ENCODE measurements at places on chromosomes 13 and 19.

- no peak for DNase-seq
Observed at GRCh38 chr13:110411688-110412059, 104.6 kb downstream of the COL4A2 start.

DNA sequence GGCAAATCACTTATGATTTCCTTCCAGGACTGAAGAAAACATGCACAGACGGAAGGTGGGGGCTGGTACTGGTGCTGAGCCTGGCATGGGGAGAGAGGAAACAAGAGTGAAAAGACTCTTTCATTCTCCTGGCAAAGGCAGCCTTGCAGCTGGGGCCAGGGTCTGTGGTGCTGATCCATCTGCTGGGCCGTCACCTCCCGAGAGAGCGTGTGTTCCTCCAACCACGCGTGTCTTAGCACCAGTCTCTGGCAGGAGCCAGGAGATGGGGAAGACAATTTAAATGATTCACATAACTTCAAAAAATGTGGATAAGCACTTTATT is 23.9 kb upstream of the SPART start:
- DNase-seq = no peak

DNA sequence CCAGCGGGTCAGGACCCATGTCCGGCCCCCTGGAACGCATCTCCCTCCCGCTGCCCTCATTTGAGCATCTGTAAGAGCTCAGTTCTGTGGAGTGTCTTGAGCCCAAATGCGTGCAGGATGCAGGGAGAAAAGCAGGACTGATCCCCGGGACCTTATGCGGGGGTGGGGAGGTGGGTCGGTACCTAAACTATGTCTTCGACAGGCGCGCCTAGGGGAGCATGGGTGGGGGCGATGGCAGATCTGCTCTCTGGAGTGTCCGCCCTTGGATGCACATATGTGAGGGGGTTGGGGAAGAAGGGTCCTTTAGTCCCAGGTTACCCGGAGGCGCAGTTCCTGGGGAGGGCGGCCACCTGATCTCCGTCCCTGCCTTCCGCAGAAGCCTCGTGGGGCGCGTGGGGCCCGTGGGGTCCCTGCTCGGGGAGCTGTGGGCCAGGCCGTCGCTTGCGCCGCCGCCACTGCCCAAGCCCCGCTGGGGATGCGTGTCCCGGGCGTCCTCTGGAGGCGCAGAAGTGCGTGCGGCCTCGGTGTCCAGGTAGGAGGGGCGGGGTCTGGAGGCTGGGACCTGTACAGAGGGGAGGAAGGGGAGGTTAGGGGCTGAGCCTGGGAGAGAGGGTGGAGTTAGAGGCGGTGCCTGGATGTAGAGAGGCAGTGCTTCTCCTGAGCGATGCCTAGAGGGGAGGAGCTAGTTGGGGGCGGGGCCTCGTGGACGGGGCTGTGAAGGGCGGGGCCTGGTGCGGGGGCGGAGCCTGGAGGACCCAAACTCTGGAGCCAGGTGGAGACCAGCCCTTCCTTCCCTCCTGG is 2.9 kb downstream of the CILP2 start:
- DNase-seq = no peak

DNA sequence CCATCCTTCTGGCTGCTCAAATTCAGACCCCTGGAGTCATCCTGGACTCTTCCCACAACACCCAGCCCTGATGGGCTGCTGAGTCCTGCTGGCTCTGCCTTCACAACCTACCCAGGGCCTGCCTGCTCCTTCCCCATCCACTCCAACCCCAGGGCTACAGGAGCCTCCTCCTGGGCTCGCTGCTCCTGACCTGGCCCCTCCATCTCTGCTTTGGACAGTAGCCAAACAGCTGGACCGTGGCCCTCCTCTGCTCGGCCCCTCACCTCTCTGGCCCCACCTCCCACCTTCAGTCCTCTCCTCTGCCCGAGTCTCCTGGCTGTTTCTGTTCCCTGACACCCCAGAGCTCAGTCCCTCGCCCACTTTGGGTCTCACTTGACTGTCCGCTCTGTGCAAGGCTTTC is 66.7 kb downstream of the CEBPG start:
- DNase-seq = no peak

DNA sequence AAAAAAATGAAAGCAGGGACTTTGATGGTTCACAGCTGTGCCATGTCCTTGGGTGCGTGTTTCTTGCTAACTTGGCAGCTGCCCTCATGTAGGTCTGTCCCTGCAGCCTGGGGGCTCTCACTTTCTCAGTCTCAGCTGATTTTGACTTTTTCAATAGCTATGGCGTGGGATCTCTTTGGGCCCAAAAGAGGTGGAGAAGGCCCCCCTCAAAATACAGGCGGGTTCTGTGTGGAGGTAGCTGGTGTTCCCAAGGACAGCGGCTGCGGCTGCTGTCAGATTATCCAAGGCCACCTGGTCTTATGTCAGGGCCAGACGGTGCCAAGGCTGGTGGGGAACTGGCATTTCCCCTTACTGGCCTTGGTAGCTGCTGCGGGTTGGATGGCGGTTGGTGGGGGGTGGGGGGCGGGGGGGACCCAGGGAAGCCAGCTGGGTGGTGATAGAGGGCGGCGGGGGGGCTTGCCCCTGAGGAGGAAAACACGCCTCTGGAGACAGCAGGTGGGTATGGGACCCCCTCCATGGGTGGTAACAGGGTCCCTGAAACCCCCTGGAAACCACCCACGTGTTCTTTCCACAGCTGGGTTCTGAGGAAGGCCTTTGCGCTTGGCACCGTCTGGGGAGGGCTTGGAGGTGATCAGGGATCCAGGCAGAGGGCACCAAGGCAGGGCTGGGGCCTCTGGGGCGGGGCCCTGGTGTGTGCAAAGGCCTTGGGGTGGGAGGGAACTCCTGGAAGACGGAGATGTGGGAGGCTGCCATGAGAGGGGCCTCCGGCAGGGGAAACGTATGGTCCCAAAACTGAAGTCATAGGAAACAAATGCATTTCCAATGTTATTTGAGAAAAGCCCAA is 4.1 kb downstream of the TIMM13 start:
- no peak for DNase-seq

DNA sequence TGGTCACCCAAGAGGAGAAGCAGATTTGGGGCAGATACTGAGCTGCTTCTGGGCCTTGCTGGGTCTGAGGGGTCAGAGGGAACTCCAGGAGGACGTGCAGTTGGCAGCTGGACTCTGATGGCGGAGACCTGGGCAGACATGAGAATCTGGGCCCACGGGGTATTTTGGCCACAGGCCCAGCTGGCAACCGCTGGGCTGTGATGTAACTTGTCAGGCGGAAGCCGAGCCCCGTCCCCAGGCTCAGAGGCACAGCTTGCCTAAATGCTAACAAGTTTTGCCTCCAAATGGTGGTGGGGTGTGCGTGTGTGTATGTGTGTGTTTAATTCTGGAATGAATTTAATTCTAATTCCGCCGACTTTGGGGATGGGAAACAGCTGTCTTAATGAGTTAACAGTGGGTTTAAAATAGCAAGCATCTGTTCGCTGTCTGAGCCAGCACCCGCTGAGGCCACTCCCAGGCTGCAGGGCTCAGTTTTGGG is 11.6 kb downstream of the ZNRF4 start:
- no peak for DNase-seq

DNA sequence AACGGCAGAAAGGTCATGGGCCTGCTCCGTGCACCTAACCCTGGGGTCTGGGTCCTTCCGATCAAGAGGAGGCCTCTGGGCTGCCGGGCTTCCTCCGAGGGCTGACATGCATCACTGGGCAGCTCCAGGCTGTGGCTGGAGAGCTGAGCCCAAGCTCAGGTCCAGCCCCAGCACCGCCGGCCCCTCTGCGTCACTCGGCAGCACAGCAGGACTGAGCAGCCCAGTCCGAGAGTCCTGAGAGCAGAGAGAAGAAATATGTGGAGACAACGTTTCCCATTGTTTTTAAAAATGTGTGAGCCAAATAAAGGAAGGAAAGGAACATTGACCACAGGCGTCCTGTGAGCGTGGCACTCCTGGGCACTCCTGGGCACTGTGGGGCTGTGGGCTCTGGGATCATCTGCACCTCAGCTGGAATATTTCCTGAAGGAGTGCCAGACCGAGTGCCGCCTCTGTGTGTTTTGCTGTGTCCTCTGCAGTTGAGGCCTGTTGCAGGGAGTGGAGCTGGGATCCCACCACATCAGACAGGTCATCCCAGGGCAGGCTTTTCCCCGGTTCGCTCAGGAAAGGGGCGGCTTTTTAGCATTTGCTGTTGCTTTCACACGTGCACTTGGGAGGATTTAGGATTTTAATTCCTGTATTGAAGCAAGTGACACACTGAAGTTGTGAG is 37.8 kb upstream of the TFDP1 start:
- DNase-seq = peak; percentile 64

DNA sequence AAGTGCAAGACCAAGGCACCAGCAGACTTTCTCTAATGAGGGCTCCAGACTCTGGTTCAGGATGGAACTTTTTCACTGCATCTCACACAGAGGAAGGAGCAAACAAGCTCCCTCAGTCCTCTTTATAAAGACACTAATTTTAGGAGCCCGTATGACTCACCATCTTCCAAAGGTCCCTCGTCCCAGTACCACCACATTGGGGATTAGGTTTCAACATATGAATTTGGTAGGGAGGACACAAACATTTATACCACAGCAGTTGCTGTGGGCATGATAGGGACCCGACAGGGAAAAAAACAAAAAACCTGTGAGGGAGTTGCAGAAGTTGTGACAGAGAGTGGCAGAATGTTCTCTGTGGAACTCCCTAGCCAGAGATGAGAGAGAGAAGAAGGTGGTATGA is 6.5 kb upstream of the CNMD start:
- no peak for DNase-seq

GRCh38 chr13:114129649-114130062 is 2.8 kb downstream of the RASA3 start:
- no peak for DNase-seq

DNA sequence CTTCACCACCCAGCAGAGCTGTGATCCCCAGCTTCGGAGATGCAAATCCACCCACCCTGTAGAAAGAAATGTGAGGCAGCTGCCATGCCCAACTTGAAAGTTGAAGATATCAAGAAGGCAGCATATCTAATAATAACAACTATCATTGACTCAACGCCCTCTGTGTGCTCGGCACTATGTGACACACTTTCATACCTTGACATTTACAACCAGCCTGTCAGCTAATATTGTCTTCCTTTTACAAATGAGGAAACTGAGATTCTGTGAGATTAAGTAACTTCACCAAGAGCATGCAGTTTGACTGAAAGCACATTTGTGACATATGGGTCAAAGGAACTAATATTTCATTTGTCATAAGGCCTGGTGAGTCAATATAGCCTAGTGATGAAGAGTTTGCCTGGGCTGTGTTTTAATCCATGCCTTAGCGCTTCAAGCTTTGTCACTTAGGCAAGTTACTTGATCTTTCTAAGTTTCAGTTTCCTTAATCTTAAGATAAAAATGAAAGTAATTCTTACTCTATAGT is 137.0 kb downstream of the FLT1 start:
- no peak for DNase-seq

DNA sequence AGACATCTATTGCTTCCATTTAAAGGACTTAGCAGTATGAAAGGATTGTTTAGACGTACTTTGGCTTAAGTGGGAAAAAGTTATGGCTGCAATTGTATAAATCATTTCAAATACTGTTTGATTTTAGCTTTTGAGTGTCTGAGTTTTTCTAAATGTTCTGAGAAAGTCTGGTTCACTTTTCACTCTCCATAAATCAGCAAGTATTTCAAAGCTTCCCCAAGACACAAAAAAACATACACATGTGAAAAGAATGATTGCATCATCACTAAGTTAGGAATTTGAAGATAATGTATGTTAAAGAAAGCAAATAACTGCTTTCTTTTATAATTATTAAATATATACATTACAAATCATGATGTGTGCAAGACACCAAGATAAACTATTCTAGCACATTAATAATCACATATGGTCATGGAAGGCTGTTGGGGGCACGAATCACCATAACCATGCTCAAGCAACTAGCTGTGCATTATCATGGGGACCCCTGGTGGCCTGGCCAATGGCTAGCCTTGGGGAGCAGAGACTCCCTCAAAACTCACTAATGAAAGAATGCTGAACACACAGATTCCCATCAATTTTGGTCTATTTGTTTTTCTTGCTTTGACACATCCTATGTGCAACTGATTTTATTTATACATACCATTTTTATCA is 111.1 kb downstream of the MIPEP start:
- DNase-seq = no peak
